Vagina (tissue), 2 donors: ENCODE measurements at places on chromosomes 4 and X.

- no peak for DNase-seq
Measured at GRCh38 chrX:112641449-112641848, 38.3 kb downstream of the LHFPL1 start.

DNA sequence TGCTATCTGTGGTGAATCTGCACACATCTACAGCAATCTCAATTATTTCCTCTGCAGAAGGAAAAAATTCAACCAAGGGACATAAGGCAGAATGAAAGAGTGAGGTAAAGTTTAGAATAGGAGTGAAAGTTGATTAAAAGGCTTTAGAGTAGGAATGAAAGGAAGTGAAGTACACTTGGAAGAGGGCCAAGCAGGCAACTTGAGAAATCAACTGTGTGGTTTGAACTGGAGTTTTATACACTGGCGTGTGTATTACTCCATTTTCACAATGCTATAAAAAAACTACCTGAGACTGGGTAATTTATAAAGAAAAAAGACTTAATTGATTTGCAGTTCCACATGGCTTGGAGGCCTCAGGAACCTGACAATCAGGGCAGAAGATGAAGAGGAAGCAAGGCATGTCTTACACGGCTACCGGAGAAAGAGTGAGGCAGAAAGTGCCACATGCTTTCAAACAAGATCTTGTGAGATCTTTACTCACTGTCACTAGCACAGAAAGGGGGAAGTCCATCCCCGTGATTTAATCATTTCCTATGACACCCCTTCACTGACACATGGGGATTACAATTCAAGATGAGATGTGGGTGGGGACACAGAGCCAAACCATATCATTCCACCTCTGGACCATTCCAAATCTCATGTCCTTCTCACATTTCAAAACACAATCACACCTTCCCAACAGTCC lies 234.8 kb downstream of the IL15 start:
- DNase-seq = no peak

DNA sequence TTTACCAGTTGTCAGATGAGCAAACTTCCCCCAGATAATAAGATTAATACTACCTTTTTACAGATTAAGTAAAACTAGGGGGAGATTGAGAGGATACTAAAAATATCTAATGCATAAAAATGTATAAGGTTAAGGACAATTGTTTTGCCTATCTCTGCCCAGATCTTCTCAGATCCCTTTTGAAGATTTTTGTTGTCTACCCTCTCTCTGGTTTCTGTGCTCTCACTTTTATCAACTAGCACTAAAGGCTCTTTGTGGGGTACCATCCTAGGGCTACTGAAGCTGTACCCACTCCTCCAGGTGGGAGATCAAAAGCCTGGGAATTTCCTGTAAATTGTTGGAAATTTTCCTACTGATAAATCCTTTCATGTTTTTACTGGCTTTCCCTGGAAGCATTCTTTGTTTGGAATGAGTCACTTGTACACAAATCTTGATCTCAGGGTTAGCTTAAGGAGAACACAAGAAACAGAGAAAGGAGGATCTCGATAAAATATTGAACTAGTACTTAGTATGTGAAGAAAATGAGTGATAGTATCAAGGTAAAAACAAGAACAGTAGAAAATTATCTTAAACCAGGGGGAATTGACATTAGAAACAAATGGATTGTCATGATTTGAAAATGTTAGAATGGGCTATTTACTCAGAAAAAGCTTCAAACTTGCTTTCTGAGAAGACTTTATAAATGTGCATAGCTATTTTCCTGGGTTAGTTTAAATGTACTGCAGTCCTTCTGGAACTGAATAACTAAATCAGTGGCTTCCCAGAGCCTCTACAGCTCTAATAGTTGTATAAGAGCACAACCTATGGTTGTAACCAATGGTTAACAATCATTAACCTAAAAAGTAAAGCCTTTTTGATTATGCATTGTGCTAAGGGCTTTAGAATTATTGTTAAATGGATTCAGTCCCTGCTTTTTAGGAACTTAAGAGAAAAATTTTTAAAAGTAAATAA lies 679.9 kb upstream of the MAGEB2 start:
- no peak for DNase-seq

GRCh38 chr4:23631255-23631950 lies 258.4 kb downstream of the PPARGC1A start:
- DNase-seq = no peak

DNA sequence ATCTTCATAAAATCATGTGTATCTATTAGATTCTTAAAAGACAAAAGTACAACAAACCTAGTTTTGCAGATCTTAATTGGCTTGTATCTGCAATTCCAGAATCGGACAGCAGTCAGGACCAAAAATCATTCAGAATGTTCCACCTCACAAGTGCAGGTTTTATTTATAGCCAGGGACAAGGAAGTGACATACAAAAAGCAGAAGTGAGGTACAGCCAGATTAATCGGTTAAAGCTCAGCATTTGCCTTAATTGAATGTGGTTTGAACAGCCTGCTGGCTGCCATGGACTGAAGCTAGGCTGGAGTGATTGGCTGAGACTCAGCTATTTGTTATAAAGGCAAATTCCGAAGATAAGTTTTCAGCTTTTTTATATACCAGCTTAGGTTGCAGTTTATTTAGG lies 932.6 kb downstream of the C4orf33 start:
- DNase-seq = no peak

DNA sequence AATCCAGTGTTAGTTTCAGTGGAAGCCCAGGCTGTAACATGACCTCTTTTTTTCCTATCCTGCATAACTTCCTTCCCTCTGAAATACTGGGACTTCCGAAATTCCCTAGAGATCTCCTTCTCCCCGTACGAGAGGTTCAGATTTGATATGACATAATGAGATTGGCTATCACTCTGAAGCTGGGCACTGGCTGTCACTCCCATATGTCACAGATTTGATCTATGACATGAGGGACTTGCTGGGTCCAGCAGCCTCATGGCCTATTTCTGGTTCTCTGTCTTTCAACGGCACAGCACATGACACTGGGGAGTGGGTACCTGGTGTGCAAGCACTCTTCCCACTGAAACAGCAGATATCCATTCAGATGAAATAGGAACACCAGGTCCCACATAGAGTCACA lies 36.7 kb downstream of the PF4 start:
- DNase-seq = no peak

DNA sequence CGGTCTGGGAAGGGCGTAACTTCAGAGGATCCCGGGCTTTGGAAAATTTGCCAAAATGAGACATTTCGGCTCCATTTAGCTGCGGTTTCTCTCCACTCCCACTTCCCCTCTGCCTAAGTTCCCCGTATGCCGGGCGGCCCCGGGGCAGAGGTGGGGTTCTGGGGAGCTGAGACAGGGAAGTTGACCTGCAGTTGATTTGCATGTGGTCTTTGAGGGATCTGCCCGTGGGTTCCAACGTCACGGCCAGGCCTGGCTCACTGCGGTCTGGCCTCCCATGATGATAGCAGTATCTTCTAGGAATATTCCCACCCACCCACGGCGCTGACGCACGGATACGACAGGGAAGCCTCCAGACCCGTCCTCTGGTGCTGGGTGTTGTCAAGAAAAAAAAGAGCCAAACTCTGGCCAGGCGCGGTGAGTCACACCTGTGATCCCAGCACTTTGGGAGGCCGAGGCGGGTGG lies 27.3 kb upstream of the CRLF2 start:
- DNase-seq = no peak

GRCh38 chrX:30874851-30875250 lies 14.2 kb downstream of the TAB3 start:
- no peak for DNase-seq

GRCh38 chrX:151771726-151772125 lies 37.2 kb downstream of the CNGA2 start:
- DNase-seq = peak; percentile 49

DNA sequence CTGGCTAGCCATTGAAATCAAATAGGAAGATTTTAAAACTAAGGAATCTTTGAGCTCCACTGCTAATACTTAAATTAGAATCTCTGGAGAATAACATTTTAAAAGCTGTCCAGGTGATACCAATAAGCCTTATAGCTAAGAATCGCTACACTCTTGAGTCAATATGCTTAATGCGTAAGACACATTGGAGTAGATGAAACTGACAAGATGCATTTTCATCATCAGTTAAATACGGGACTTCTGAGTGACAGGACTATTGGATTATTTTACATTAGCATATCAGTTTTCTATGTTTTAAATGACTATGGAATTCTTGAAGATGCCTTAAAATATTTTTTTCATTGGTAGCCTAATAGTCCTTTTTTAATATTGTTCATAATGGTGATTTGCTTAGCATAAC lies 80.2 kb downstream of the ATOH1 start:
- no peak for DNase-seq

- no peak for DNase-seq
Measured at GRCh38 chrX:155026727-155027508, at the start of gene FUNDC2. TSS of gene FUNDC2 (plus strand) at chrX:155026844. CDS start at chrX:155026939, 95 bp downstream.
